ENCODE measurements at places on chromosomes 3 and 15.

DNA sequence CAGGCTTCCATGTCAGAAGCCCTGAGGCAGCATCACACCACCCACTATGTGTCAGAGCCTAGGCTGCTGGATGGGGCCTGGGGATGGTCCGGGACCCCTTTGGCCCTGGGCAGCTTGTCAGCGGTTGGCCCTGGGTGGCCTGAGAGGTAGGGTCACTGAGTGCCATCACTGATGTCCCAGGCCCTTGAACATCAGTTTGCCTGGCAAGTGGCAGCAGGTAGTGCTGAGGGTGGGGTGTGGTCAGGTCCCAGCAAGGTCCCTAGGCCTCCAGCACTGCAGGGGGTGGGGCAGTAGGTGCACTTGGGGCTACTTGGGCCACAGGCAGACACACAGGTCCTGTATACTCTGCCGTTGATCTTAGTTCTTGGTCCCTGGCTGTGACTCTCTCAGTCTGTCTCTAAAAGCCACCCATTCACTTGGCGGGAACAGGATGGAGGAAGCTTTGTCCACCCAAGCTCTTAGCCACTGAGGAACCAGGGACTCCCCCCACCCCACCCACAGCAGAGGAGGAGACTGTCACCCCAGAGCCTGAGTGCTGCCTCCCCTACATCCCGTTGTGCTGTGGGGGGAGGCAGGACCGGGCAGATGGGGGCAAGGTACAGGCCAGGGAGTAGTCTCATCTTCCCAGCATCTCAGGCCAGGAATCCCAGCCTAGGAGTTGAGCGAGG, 5.8 kb downstream of the GNAI2 start:
- DNase-seq: no peak

- peak; percentile 84 for DNase-seq
These were observed 18.8 kb upstream of the IQSEC1 start for GRCh38 chr3:13091898-13092611.

DNA sequence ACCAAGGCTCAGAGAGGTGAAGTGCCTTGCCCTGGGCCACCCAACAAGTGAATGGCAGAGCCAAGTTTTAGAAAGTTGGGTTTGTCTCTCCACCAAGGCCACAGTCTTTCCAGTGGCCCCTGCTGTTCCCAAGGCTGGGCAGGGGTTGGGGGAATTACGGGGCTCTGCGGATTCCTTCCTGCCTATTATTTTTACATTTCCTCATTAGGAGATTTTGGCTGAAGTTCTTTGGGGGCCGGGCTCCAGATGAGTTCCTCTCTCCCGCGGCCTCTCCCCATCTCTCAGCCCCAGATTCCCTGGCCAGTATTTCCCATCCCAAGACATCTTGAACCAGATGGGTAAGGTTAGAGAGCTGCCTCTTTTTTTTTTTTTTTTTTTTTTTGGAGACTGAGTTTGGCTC, 44.0 kb upstream of the SMAD6 start:
- no peak for DNase-seq

DNA sequence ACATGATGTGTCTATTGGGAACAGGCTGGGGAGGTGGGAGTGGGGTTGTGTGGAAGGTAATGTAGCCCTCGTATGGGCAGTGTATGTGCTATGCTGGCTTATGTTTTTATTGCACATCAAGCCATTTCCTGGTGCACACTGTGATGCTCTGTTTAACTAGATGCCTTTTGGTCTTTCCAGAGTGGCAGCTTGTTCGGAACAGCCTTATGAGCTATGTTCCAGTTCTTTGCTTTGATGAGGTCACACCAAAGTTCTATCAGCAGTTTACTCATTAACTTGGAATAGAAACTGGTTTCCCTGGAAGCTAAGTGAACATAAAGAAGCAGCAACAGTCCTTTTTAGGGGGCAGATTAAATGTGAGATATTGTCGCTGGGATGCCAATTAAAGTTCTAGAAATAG, 133.9 kb downstream of the DIPK2A start:
- no peak for DNase-seq

- no peak for DNase-seq
These were observed 5.9 kb downstream of the TAGLN3 start for GRCh38 chr3:112004669-112005068.

Measured in choroid plexus epithelial cell (primary cell).